Activated CD8-positive, alpha-beta T cell treated with anti-CD3 and anti-CD28 coated beads, Interleukin-2, amount 10 ng/mL, durations not matched to agents 7 days and 5 days (primary cell): ENCODE measurements at places on chromosomes 6 and 20. TPM values are rescaled to one million over a fixed set of nuclear protein-coding genes. Genes with fewer than 3 reads are reported as not detected.

The HLA-DQB2 gene
- 0.32 TPM for total RNA-seq

The MRPS10 gene
- total RNA-seq, result 32.6 TPM

The SLC24A3 gene
- not detected for total RNA-seq

The KHDC1L gene
- not detected for total RNA-seq

The KCNK16 gene
- total RNA-seq, result not detected

The PGBD1 gene
- total RNA-seq, result 3.6 TPM

The SIRPA gene
- total RNA-seq, result not detected

The PTGIS gene
- 2.5 TPM for total RNA-seq

The ZBTB46 gene
- total RNA-seq, result 0.10 TPM

The RFX6 gene
- total RNA-seq, result not detected

The FGD2 gene
- 10.1 TPM for total RNA-seq

The MTG2 gene
- 34.4 TPM for total RNA-seq

The CAP2 gene
- total RNA-seq, result not detected

The OPRM1 gene
- not detected for total RNA-seq

The C6orf163 gene
- 1.5 TPM for total RNA-seq

The FLOT1 gene
- 317 TPM for total RNA-seq

The PPP2R5D gene
- 66.5 TPM for total RNA-seq

The CCN6 gene
- not detected for total RNA-seq

The SLC22A1 gene
- 0.87 TPM for total RNA-seq

The DDO gene
- not detected for total RNA-seq

The BIRC7 gene
- 0.37 TPM for total RNA-seq
